ENCODE measurements at places on chromosomes 2 and 18. TPM values are rescaled to one million over a fixed set of nuclear protein-coding genes. Genes with fewer than 3 reads are reported as not detected.

GRCh38 chr2:175450029-175450760, 268.7 kb upstream of the ATP5MC3 start:
- H3K4me3 ChIP-seq = no peak overlapping the region
- H3K36me3 ChIP-seq = no peaks in the 10 kb centered on the region
- no peak for DNase-seq
- H3K27ac ChIP-seq = no peak overlapping the region

DNA sequence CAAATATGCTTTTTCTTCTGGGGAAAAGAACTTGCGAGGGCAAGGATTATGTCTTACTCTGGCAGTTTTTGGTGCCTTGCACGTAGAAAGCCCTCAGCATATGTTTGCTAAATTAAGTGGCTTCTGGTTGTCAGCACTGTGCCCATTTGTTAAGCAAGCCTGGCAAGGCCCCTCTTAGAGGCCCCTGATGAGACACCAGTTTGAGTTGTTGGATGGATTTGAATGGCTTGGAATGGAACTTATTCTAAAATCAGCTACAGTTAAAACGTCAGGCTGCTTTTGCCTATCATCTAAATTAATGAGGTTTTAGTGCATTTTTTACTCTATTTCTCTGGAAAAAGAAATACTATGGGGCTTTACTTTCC, 28.2 kb downstream of the TMEM182 start:
- no peaks in the 10 kb centered on the region for H3K4me1 ChIP-seq
- no peaks in the 10 kb centered on the region for H3K36me3 ChIP-seq
- no peak overlapping the region for H3K4me3 ChIP-seq
- no peak for DNase-seq
- H3K27me3 ChIP-seq = no peaks in the 10 kb centered on the region

DNA sequence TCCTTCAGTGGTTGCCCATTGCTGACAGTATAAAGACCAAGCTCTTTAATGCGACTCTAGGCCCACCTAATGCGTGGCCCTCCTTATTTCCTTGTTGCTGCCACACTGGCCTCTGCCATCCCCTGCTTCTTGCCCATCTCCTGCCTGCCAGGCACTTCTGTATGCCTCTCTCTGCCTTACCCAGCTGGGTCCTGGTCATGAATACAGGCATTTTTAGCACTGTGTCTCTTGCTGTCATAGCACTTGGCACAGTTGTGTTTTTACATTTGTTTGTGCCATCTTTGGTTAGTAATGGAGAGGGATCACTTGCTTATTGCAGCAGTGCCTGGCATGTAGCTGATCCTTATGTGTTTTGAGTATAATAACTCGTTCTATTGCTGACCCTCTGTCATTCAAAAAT, 38.7 kb downstream of the MAP4K4 start:
- H3K4me3 ChIP-seq = no peak overlapping the region
- H3K36me3 ChIP-seq = peaks cover 6% of the 10 kb centered on the region
- no peaks in the 10 kb centered on the region for H3K27me3 ChIP-seq
- no peak for DNase-seq
- H3K4me1 ChIP-seq = peaks cover 24% of the 10 kb centered on the region

Gene CRYBA2
- not detected for polyA plus RNA-seq

- DNase-seq = no peak
- H3K4me1 ChIP-seq = peaks cover 16% of the 10 kb centered on the region
- no peaks in the 10 kb centered on the region for H3K36me3 ChIP-seq
- no peak overlapping the region for H3K4me3 ChIP-seq
- no peaks in the 10 kb centered on the region for H3K27me3 ChIP-seq
Observed at GRCh38 chr2:207227062-207227748, 61.5 kb upstream of the KLF7 start.

Gene ORC4
- 22.0 TPM for polyA plus RNA-seq

DNA sequence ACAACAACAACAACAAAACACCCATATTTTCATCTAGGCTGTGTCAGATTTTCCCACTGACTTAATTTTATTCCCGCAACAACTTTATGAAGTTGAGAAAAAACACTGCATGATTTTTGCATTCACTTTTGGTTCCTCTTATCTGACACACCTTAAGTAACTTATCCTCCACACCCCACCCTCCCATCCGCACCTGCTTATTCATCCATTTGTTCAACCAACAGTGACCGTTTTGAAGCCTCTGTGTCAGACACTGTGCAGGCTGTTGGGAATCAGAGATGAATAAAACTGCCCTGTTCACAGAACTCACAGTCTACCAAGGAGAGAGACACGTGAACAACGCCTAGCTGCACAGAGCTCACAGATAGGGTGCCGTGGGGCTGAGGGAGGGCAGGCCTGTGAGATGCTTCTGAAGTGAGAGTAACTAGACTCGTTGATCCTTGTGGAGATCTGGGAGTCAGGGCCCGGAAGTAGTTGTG, 7.4 kb downstream of the CNNM4 start:
- H3K27me3 ChIP-seq = no peaks in the 10 kb centered on the region
- H3K4me1 ChIP-seq = 0 out of 2 replicates have a peak, but pooled peaks cover 11% of the 10 kb centered on the region
- H3K4me3 ChIP-seq = no peak overlapping the region
- H3K27ac ChIP-seq = no peak overlapping the region

Gene SKA1
- polyA plus RNA-seq = 4.5 TPM

- no peak overlapping the region for H3K4me3 ChIP-seq
- DNase-seq = no peak
- H3K36me3 ChIP-seq = peaks cover 16% of the 10 kb centered on the region
- H3K27ac ChIP-seq = no peak overlapping the region
Observed at GRCh38 chr2:31241625-31242270, 7.8 kb downstream of the EHD3 start.

Data from SK-N-SH (cell line).